Kasumi-1 (cell line): ENCODE measurements at places on chromosomes 1 and 21.
A peak's percentile ranks its signal among the peaks of the same experiment; 100 is the strongest.

DNA sequence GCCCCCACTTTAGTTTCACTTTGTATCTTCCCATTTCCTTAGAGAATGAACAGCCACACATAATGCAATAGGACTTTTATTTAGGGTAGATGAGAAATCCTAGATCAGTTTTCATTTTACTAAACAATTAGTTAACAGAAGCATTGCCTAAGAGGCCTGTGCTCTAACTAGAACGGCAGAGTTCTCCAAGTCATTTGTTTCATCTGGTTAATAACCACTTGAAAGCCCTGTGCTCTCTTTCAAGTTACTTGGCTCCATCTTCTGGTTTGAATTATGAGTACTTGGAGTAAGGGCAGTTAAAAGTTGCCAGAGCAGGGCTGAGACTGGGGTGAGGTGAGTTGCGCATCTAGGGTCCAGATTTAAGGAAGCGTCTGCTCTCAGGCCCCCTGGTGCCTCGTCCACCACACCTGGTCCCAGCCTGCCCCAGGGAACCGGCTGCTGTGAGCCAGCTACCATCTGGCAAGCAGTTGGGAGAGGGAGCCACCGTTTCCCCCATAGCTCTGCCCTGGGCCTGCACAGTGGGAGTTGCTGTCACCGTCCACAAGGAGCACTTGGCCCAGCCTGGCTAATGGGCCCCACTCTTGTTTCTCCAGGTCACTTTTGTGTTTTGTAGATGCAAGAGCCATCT, 18.1 kb upstream of the SLC44A3 start:
- DNase-seq, result peak; percentile 94

DNA sequence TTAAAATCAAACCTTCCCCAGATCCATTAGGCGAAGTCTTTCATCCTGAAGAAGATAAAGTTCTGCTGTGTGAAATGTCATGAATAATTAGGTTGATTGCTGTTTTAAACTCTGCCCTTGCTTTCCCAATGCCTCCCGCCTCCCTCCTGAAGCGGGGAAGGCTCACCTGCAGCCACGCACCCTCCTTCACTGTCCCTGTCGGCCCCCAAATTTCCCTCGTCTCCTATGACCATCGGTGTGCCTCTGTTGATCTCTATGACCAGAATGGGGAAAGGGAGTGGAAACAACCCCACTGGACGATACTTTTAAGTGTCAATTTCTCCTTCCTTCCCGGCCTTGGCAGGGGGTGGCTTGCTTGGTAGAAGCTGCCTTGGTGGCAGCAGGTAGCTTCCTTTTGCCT, 35.1 kb downstream of the LHX4 start:
- no peak for DNase-seq

- DNase-seq, result no peak
These were observed 71.7 kb upstream of the WDR26 start for GRCh38 chr1:224506141-224506814.

DNA sequence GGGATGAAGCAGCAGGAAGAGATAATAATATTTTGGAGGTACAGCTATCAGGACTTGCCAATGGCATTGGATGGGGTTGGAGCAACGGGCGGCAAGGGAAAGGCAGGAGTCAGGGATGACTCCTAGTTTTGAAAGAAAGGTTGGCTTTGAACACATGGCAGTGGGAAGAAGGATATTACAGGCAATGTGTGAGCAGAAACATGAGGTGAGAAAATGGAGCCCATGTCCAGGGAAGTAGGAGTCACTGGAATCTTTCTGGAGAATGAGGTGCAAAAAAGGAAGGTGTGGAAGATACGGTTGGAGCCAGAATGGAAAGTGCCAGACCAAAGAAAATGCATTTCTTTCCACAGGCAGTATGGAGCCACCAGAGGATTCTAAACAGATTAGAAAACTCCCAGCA, 288.5 kb upstream of the KAZN start:
- no peak for DNase-seq

DNA sequence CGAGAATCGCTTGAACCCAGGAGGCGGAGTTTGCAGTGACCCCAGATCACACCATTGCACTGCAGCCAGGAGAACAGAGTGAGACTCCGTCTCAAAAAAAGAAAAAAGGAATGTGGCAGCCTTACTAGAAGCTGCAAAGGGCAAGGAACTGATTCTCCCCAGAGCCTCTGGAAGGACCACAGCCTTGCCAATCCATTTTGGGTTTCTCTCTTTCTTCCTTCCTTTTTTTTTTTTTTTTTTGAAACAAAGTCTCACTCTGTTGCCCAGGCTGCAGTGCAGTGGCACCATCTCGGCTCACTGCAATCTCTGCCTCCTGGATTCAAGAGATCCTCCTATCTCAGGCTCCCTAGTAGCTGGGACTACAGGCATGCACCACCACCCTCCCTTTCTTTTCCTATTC, 9.9 kb upstream of the IFNGR2 start:
- no peak for DNase-seq

DNA sequence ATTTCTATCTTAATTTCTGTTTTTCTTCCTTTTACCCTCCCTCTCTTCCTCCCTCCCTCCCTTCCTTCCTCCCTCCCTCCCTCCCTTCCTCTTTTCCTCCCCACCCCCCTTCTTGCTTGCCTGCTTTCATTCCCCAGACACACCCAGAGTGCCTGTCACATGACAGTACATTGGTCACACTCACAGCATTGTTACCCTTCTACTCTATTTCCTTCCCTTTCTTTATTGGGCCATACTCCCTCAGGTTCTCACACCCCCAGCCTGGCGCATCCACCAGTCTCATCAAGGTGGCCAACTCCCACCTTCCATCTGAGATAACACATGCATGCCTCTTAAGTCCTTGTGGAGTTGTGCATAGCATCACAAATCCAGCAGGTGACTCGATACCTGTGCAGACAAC, 10.9 kb downstream of the TMPRSS3 start:
- DNase-seq, result peak; percentile 34

DNA sequence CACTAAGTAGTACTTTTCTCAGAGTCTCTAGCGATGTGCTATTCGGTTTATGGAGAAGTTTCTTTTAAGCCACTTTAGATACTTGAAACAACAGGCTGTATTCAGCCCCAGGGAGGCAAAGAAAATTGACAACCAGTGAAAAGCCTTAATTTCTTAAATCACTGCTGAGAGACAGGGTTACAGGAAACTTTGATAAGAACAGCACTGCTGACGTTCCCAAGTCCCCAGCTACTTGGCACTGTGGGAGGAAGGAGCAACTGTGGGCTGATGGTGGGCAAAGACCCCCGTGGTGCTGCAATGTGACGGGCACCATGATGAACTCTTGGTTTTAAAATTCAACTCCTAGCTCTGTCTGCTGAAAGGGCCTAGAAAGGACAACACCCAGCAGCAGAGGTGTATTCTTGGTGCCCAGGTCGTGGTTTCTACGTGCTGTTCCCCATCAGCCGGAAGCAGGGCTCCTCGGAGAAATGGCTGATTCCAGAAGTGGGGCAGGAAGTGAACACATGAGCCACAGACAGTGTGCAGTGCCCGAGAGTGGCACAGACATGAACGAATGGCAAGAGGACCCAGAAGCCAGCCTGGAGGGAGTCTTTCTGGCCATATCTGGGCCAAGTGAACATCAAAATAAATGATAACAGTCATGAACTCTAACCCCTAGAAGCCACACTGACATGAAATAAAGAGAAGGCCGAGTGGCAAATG, 5.3 kb downstream of the PTTG1IP start:
- no peak for DNase-seq

DNA sequence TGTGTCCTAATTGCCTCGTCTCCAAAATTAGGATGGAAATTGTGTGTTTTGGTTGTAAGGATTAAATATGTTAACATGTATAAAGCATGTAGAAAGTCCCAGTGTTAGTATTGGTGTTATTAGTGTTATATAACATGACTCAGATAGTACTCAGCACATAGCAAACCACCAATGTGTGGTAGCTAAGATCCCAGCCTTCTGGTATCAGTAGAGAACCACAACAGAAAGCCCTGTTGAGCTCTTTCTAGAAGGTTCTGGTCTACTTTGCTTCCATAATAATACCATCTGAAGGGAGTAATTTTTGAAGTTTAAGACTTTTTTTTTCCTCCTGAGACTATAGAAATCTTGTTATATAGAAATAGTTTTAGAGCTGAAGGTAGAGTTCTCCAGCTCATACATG, 259.3 kb upstream of the SGIP1 start:
- DNase-seq, result no peak

- DNase-seq, result no peak
These were observed 106.0 kb downstream of the PCNX2 start for GRCh38 chr1:233189526-233189925.

- DNase-seq, result no peak
These were observed 6.0 kb downstream of the STMN1 start for GRCh38 chr1:25900219-25900618.

GRCh38 chr1:29903548-29904166, 667.3 kb downstream of the PTPRU start:
- no peak for DNase-seq

GRCh38 chr1:87523466-87523865, 194.8 kb downstream of the LMO4 start:
- DNase-seq, result no peak

GRCh38 chr21:37848721-37849490, 67.4 kb downstream of the KCNJ6 start:
- DNase-seq, result no peak

DNA sequence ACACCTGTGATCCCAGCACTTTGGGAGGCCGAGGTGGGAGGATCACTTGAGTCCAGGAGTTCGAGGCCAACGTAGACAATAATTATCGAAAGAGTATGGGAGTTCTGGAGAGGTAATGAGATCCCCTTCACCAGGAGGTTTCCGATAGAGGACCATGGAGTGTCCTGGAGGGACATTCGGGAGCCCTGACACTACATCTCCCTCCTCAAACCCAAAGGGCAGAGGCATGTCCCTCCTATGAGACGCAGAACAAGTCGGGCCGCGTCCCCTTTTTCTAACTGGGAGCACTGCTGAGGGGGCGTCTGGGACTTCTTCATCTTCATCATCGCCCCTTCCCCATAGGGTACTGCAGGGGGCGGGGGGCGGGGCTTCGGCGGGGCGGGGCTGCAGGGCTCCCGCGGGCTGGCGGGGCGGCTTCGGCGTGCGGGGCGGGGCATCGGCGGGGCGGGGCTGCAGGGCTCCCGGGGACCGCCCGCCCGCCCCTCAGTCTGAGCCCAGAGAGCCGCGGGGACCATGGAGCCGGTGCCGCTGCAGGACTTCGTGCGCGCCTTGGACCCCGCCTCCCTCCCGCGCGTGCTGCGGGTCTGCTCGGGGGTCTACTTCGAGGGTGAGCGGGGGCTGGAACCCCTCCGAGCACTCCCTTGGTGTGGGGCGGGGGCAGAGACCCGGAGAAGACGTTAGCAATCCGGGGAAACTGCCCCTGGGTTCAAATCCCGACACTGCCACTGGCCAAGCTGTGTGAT, at the start of gene THEMIS2:
Gene THEMIS2, plus strand, starts transcription at position 486 of the 743 bp plus-strand sequence. Its CDS starts 28 bp downstream, at position 514.
- peak; percentile 48 for DNase-seq

DNA sequence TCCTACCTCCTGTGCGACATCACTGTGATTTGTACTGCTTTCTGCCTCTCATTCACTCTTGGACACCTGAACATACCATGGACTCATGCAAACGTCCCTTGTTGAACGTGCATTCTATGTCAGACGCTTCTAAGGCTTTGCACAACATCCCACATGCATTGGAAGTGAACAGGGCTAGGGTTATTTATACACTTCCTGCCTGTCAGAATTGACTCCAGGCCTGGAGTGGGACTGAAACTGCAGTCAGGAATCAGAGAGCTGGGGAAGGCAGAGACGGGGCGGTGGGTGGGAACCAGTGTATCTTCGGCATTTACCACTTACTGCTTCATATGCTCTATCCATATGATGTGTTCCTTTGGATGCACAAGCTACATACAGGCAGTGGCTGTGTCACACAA, 81.4 kb upstream of the GALNT2 start:
- no peak for DNase-seq

DNA sequence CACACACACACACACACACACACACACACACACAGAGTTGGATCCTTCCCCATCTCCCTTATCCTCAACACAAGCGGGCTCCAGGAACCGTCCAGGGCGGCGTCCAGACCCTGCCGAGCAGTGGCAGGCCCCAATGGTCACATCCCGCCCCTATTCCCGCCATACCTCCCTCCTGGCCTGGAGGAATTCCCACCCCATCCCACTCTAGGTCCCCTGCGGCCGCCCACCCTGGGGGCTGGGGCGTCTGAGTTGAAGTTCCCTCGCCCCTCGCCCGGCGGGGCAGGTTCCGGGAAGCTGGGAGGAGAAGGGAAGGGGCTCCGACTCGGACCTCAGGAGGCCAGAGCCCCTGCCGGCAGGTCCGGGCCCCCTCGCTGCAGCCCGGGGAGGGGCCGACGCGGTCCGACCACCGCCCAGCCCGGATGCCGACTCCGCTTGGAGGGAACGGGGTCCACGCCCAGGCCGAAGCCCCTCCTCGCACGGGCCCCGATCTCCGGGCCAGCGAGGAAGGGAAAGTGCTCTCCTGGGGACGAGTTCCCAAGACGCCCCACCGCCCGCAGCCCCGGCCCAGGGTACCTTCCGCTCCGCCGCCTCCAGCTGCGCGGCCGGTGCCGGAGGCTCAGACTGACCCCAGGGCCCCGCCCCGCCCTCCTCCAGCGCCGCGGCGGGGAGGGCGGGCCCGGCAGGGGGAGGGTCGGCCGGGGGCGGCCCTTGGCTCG, at the start of gene RHOC:
Gene RHOC, minus strand, starts transcription at position 623 of the 716 bp plus-strand sequence. CDS start 3,328 bp downstream, outside the sequence.
- DNase-seq, result peak; percentile 50

DNA sequence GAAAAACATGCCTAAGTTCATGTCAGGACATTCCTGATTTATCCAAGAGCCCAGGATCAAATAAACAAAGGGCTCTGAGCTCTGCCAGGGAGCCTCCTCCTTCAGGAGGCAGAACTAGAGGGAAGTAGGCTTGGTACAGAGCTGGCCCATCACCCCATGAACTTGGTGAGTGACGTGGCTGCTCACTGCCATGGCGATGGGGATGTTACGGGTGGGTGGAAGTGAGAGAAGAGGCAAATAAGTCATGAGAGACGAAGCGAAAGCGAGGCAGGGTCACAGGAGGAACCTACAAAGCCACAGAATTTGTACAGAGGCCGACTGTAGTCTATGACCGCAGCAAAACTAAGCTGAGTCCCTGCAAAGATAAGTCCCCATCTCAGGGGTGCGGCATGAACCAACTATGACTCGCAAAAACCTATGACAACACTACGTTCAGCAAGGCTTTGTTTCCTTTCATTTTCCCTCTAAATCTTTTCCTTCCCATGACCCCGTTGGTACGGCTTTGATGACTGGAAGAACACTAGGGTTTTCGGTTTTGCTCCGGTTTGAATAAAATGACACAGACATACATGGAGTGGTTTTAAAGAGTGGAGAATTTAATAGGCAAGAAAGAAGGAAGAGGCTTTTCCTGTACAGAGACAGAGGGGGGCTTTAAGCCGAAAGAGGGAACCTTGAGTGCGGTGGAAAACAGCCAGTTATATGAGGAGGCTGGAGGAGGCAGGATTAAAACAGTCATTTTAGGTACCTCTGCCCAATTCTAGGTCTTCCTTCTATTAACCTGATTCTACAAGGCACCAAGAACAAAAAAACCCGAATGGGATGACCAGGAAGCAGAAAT, 74.1 kb downstream of the CD46 start:
- peak; percentile 86 for DNase-seq

DNA sequence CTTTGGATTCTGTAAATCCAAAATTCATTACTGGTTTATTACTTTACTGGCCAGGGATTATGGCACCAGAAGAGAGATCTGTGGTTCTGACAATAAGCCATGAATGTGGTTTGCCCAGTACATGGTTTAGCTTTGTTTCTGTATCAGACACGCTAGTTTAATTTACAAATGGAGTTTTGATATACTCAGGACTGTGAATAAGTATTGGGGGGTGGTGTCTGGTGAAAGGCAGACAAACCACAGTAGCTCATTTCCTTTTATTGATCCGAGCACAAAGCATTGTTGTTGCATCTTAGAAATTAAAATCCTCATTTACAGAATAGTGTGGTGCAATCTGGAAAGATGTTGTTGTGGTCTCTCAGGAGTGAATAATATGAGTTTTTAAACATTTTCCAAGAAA, 96.0 kb downstream of the ST6GALNAC3 start:
- DNase-seq, result no peak

GRCh38 chr1:161044535-161044907, 1.3 kb downstream of the USF1 start:
- no peak for DNase-seq
